Activated CD4-positive, alpha-beta T cell treated with anti-CD3 and anti-CD28 coated beads, Interleukin-10, Interleukin-2, amounts not matched to agents 100 ng/mL and 50 ng/mL, durations not matched to agents 16 hours and 8 hours (primary cell): ENCODE measurements at places on chromosomes 1 and 21.

- no peak for DNase-seq
These were observed 57.9 kb downstream of the DDAH1 start for GRCh38 chr1:85406887-85407533.

- DNase-seq, result no peak
These were observed 12.4 kb downstream of the TMCC2 start for GRCh38 chr1:205240118-205240517.

DNA sequence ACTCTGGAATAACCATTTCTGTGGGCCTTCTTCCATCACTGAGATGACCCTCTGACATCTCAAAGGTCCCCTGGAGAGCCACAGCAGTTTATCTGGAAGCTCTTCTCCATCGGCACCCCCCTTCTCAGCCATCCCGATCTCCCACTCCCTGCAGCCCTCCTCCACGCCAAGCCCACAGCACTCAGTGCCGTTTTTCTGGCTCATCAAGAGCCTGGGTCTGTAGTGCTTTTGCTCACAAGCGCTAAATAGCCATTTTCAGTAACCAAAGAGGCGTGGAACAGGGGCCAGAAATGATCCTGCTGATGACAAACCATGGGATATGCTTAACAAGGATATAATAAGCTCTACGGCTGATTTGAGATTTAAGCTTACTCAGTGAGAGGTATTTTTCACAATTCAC lies 17.6 kb downstream of the SEC16B start:
- DNase-seq, result no peak

- DNase-seq, result peak; percentile 71
These were observed 18.3 kb upstream of the ARID1A start for GRCh38 chr1:26677306-26678115.

DNA sequence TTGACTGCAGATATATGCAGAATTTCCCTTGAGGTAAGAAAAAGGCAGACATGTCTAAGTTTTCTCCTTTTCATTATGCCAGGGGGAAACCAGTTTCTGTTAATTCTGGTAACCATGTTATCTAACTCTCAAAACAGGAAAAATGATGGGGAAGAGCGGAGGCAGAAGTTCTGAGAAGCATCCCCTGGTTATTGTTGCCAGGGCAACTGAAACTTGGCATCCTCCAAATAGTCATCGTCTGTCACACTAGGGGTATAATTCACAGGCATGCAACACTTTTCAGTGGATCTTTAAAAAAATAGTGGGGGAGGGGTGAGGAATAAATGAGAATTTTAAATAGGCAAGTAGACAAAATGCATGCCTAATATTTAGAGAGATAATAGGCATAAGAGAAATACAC lies 715.3 kb upstream of the CXADR start:
- no peak for DNase-seq

GRCh38 chr1:93025572-93025971 lies 53.5 kb upstream of the MTF2 start:
- DNase-seq, result peak; percentile 18

- no peak for DNase-seq
These were observed 200.3 kb downstream of the PBX1 start for GRCh38 chr1:164759144-164759920.

GRCh38 chr1:240936911-240937668 lies 325.1 kb upstream of the GREM2 start:
- DNase-seq, result no peak

DNA sequence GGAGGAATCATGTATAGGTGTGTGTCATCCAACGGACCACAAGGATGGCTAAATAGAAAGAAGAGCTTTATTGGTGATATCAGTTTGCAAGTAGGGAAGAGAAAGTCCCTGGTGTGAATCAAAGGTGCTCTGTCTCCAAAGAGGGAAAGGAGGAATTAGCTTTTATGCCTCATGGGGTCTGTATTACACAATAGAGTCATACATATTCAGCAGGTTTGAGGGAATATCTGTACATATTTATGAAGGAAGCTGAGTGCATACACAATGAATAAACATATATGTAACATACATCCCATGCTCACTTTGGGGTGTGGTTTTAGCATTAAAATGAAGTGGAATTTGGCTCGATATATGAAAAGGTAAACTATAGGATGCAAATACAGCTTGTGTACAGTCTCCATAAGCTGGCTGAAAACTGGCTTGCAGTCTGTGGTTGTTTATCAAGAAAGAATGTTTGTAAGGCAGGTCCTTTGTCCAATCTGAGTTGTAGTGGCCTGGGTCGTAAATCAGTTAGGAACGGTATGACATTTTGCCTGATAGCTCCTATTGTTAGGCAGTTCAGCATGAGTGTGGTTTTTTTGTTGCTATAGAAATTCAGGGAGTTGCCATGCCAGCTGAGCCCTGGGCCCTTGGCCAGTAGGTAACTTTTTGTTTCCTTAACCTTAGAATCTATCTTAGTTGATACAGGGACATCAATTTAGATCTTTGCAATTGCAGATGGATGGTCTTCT lies 198.0 kb upstream of the ZP4 start:
- DNase-seq, result no peak
